Heart left ventricle (tissue), 16 donors: ENCODE measurements at places on chromosomes 13 and 19. TPM values are rescaled to one million over a fixed set of nuclear protein-coding genes. Genes with fewer than 3 reads are reported as not detected.
A peak's percentile ranks its signal among the peaks of the same experiment; 100 is the strongest.

Gene GARIN5A
- 0.79 TPM for total RNA-seq

DNA sequence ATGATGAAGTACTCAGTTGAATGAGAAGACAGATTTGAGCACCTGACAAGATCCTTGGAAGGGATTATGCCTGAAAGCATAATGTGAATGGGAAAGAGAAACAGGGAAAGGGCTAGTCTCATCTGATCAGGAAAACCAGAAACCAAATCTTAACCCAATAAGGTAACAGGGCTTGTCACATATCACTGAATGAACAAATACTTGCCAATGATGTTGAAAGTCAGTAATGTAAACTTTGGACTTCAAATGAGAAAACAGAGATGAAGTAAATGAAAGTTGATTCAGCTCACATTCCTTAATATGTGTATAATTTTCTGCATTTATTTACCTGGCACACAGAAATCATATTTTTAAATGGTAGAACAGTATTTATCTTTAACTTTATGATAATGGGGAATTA is 480.0 kb downstream of the KCTD12 start:
- H3K36me3 ChIP-seq: no peaks in the 10 kb centered on the region
- no peaks in the 10 kb centered on the region for H3K27me3 ChIP-seq
- no peaks in the 10 kb centered on the region for H3K4me1 ChIP-seq
- no peak for DNase-seq

GRCh38 chr13:50587645-50588373 is 255.7 kb downstream of the DLEU7 start:
- no peak overlapping the region for H3K27ac ChIP-seq
- no peak for DNase-seq
- H3K36me3 ChIP-seq: no peaks in the 10 kb centered on the region
- H3K4me1 ChIP-seq: no peaks in the 10 kb centered on the region
- H3K27me3 ChIP-seq: no peaks in the 10 kb centered on the region
- no peak overlapping the region for H3K4me3 ChIP-seq

- no peaks in the 10 kb centered on the region for H3K4me1 ChIP-seq
- H3K36me3 ChIP-seq: no peaks in the 10 kb centered on the region
- peaks cover 79% of the 10 kb centered on the region for H3K27me3 ChIP-seq
- H3K4me3 ChIP-seq: peak overlapping the region; percentile 47
- peak; percentile 71 for DNase-seq
- no peak overlapping the region for H3K27ac ChIP-seq
Observed at GRCh38 chr19:55080968-55081769, 5.5 kb downstream of the EPS8L1 start.

DNA sequence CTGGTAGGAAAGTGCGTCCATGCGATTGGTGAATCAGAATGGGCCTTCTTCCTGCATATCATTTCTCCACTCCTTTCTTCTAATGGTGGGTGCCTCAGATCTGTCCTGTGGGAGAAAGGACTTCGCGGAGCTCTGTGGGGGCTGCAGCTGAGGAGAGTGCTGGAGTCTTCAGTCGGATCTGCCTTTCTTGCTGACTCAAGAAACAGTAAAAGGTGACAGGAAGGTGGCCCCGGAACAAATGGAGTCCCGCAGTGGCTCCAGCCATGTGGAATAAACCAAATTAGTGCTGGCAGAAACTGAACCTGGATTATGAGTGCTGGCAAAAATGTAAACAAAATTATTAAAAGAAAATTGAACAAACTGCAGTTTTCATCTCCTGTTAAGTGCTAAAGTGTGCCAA is 15.1 kb upstream of the GAS6 start:
- DNase-seq: no peak
- peak overlapping the region; percentile 75 for H3K27ac ChIP-seq
- no peak overlapping the region for H3K4me3 ChIP-seq
- no peaks in the 10 kb centered on the region for H3K27me3 ChIP-seq
- no peaks in the 10 kb centered on the region for H3K36me3 ChIP-seq

Gene ZNF626
- total RNA-seq: 11.6 TPM

Gene HIPK4
- not detected for total RNA-seq

DNA sequence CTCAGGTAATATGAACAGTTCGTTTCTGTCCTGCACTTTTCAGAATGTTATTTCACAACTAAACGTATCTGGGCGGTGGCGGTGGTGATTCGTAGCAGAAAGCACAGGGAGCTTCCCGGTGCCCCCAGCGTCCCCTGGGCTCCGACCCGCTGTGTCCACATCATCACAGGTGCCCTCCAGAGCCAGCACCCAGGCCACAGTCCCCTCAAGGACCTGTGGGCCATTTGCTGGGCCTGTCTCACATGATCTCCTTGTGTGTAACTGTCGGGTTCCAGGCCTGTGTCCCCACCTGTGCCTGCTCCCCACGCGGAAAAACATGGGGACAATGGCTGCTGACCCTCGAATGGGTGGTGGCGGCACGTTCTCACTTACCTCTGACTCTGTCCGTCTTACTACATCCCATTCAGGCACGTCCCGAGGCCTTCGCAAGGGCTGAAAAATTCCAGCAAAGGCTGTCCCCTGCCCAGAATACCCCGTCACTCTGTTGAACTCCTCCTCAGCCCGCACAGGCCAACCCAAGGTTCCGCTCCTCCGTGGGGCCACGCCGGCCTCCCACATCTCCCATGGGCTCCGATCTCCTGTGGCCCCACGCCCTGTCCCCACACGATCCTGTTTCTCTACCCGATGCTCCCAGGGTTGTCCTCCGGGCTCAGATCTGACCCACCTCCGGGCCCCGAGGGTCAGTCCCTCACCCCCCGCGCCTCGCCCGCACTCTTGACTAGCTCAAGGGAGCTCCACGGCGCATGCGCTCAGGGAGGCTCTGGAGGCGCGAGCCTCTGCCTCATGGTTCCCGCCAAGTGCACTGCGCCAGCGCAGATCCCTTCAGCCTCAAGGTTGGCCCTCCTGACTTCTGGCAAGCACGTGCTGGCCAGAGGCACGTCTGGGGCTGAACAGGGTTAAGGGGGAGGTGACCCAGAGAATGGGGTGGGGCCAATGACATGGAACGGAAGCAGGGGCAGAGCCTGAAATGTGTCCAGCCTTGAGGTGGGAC is 21.2 kb downstream of the DEDD2 start:
- peaks cover 36% of the 10 kb centered on the region for H3K36me3 ChIP-seq
- H3K27ac ChIP-seq: no peak overlapping the region
- DNase-seq: no peak
- H3K27me3 ChIP-seq: no peaks in the 10 kb centered on the region

Gene ZNF708
- total RNA-seq: 5.2 TPM

DNA sequence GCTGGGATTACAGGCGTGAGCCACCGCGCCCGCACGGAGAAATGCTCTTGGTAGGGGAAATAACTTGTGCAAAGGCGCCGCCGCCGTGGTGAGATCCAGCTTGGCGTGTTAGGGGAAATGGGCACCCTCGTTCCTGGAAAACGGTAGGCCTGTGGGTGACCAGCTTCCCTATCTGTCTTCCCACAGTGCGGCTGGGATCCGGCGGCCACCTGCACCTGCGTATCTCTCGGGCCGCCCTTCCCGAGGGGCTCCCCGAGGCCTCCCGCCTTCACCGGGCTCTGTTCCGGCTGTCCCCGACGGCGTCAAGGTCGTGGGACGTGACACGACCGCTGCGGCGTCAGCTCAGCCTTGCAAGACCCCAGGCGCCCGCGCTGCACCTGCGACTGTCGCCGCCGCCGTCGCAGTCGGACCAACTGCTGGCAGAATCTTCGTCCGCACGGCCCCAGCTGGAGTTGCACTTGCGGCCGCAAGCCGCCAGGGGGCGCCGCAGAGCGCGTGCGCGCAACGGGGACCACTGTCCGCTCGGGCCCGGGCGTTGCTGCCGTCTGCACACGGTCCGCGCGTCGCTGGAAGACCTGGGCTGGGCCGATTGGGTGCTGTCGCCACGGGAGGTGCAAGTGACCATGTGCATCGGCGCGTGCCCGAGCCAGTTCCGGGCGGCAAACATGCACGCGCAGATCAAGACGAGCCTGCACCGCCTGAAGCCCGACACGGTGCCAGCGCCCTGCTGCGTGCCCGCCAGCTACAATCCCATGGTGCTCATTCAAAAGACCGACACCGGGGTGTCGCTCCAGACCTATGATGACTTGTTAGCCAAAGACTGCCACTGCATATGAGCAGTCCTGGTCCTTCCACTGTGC is 2.4 kb downstream of the GDF15 start:
- H3K36me3 ChIP-seq: no peaks in the 10 kb centered on the region
- peak; percentile 91 for DNase-seq
- peak overlapping the region; percentile 30 for H3K27ac ChIP-seq

Gene GRK1
- total RNA-seq: 0.21 TPM

- H3K36me3 ChIP-seq: peaks cover 55% of the 10 kb centered on the region
- peaks cover 23% of the 10 kb centered on the region for H3K4me1 ChIP-seq
- no peaks in the 10 kb centered on the region for H3K27me3 ChIP-seq
- H3K27ac ChIP-seq: no peak overlapping the region
Observed at GRCh38 chr19:48478339-48479256, 9.4 kb downstream of the CYTH2 start.

DNA sequence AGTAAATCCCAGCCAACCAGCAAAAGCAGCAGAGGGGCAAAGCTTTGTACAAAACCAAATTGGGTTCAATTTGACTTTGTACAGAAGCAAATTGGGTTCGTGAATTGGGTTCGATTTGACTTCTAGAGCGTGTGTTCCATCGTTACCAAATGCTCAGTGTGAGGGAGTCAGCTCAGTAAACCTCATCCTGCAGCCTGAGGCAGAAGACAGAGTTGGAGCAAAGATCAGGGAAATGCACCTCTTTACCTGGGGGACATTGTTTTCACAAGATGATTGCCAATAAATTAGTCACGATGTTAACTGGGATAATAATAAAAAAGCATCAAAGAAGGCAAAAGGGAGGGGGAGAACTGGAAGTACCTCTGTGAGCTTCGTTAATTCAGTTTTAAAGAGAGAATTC is 1.5 kb downstream of the RAB20 start:
- H3K27ac ChIP-seq: peak overlapping the region; percentile 96
- no peak overlapping the region for H3K4me3 ChIP-seq
- H3K4me1 ChIP-seq: peaks cover 12% of the 10 kb centered on the region
- no peak for DNase-seq

Gene TNFRSF19
- total RNA-seq: 25.1 TPM

Gene NLRP8
- not detected for total RNA-seq

DNA sequence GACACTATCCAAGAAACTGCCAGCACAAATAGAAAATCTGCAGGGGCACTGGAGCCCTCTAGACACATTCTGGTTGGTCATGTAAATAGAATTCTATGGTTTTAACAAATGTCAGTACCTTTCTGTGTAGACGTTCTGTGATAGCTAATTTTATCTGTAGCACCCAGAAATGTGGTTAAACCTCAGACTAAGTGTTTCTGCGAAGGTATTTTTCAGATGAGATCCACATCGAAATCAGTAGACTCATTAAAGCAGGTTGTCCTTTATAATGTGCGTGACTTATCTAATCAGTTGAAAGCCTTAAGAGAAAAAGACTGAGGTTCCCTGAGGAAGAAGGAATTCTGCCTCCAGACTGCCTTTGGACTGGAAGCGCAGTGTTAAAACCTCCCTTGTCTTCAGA is 922.9 kb downstream of the EFNB2 start:
- H3K4me3 ChIP-seq: no peak overlapping the region
- H3K27ac ChIP-seq: no peak overlapping the region

Gene NLRP5
- not detected for total RNA-seq

Gene ARHGAP33
- total RNA-seq: 1.5 TPM

Gene CERS1
- total RNA-seq: 1.7 TPM

Gene CCDC61
- 4.1 TPM for total RNA-seq

Gene PSPN
- total RNA-seq: 0.75 TPM

- DNase-seq: no peak
- no peaks in the 10 kb centered on the region for H3K27me3 ChIP-seq
- no peaks in the 10 kb centered on the region for H3K36me3 ChIP-seq
- no peak overlapping the region for H3K27ac ChIP-seq
- peaks cover 5% of the 10 kb centered on the region for H3K4me1 ChIP-seq
Observed at GRCh38 chr19:7478173-7478842, 10.5 kb downstream of the PEX11G start.

- H3K27ac ChIP-seq: no peak overlapping the region
- no peak for DNase-seq
- H3K27me3 ChIP-seq: no peaks in the 10 kb centered on the region
Observed at GRCh38 chr19:50475101-50475568, 1.2 kb upstream of the EMC10 start.

DNA sequence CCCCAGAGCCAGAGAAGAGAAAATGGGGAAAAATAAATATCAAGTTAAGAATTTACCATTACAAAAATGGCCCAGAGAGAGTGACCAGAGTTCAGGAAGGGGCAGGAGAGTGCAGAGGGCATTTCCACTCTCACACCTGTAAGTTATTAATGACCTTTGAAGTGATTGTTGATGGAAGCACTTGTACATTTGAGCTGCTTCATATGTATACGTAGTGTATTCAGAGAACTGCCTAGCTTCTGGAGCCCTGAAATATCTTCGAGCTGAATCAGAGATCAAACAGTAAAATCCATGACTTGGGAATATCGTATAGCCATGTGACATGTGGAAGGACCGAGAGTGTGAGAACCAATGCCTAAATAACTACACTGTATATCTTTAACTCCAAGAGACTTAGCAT is 49.2 kb upstream of the PCCA start:
- no peaks in the 10 kb centered on the region for H3K36me3 ChIP-seq
- no peak for DNase-seq
- H3K4me3 ChIP-seq: no peak overlapping the region
- H3K4me1 ChIP-seq: no peaks in the 10 kb centered on the region

DNA sequence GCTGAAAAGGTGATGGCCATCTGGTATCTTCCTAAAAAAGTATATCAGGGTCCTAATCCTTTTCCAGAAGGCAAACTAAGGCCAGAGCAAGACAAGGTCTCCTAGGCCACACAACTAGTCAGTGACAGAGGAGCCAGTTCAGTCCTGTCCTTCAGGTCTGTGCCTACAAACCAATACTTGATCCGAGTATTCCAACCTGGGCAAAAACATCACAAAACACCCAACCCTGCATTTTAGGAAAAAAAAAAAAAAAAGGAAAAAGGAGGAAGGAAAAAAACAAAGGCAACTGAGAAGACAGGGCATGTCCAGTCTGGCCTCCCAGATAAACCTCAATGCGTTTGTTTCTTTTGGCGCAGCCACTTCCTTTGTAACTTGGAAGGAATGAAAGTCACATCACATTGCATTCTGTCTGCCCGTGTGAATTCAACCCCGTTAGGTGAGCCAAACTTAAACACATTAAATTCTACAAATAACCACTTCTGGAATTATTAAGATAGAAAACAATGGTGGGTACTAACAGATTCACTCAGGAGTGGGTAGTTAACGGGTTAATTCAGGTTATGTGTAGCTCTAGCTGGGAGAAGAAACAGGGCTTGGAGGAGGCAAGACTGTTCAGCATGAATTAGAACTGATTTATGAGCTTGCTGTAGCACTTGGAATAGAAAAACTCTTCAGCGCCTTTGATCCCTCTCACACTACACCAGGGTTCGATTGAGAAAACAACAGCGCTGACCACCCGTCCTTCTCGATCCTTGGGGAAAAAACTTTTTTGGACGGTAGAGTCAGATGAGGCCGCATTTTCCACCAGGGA is 43.0 kb upstream of the HNRNPA1L2 start:
- H3K36me3 ChIP-seq: no peaks in the 10 kb centered on the region
- peak overlapping the region; percentile 81 for H3K27ac ChIP-seq
- peak; percentile 35 for DNase-seq
- H3K4me3 ChIP-seq: peak overlapping the region; percentile 74
- no peaks in the 10 kb centered on the region for H3K4me1 ChIP-seq

Gene CD22
- total RNA-seq: not detected

Gene ZNF274
- total RNA-seq: 23.9 TPM

Gene HPN
- total RNA-seq: 5.0 TPM
